ENCODE measurements at places on chromosomes 3 and 15.

DNA sequence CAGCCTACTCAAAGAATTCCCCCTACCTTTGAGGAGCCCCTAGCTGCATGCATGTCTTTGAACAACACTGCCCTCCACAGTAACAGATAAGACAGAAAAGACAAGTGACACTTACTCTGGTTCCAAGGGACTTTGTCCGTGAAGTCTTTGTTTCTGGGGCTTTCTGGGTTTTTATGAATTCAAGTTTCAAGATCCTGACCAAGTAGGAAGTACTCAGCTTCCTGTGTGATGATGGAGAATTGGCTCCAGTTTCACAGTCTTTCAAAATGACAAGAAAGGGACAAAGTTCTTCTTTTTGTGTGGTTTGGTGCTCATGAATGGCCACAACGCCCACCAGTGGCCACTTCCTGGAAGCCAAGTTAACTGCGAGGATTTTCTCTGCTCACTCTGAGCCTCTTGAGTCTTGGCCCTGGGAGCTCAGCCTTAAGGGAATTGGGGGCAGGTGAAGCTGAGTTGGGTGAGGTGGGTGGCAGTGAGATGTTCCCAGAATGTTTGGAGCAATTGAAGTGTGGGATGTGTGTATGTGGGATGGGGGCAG is at the start of gene CCR1:
Gene CCR1 (minus strand): TSS at position 147 of the 538 bp plus-strand sequence. CDS start 4,000 bp downstream, outside the sequence.
- DNase-seq, result peak; percentile 44

DNA sequence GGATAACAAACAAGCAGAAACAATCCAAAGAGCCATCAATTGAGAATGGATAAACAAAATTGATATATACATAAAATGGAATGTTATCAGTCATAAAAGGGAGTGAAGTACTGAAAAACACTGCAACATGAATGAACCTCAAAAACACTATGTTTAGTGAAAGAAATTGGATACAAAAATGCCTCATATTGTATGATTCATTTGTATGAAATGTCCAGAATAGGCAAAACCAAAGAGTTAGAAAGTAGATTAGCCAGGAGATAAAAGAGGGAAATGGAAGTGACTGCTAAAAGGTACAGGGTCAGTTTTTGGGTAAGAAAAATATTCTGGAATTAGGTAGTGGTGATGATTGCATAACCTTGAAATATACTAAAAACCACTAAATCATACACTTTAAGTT is 9.8 kb upstream of the SLC25A36 start:
- DNase-seq, result no peak

DNA sequence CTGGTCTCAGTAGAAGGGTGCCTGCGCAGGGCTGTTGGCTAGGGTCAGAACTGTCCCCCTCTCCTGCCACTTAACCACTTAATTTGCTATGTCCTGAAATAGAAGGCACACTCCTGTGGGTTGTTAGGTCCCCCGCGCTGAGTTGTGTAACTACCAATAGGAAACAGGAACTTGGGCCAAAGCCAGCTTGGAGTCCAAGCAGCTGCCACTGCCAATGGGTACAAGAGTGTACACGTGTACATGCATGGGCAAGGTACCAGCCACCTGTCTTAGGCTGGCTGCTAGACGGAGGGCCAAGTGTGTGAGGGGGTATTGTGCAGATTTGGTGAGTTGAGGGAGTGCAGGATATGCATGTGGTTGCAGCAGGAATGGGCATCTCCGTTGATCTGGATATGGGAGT is 29.7 kb upstream of the POLG start:
- DNase-seq, result no peak

DNA sequence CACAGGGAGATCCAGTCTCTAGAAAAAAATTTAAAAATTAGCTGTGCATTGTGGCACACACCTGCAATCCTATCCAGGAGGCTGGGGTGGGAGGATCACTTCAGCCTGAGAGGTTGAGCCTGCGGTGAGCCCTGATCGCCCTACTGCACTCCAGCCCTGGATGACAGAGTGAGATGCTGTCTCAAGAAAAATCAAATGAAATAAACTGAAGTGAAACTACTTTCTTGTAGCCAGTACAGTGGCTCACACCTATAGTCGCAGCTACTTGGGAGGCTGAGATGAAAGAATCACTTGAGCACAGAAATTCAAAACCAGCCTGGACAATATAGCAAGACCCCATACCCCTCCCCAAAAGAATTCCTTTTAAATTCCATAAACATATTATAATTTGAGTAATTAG is 35.4 kb downstream of the SMARCC1 start:
- DNase-seq, result no peak

DNA sequence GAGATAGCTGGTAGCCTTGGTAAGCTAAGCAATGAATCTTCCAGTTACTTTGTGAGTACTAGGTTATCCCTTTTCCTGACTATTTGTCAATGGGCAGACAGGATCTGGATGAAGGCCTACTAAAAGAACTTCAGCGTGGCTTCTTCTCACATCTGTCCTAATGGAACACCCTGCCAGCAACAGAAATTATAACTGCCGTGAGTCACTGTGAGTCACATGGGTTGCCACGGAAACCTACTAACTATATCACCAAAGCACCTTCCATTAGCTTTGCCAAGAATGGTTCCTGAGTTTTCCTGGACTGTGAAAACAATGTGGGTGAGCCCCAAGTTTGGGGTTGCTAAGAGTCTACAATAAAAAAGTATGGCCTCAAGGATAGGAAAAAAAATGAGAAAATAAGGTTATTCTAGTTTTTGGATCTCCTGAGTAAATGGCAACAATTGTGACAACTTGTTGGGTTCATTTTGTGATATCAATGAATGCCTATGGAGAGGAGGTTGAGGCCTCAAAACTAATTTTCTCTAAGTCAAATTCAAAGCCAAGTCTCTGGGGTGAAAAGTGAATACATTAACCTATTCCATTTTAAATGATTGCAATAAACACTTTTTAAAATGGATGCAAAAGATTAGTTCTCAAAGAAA is 195.1 kb upstream of the ICE2 start:
- peak; percentile 80 for DNase-seq

GRCh38 chr3:23993556-23994243 is 48.6 kb downstream of the NR1D2 start:
- no peak for DNase-seq

GRCh38 chr3:111324645-111325044 is 217.4 kb upstream of the CD96 start:
- DNase-seq, result no peak

- DNase-seq, result peak; percentile 61
Measured at GRCh38 chr3:176739159-176739558, 458.1 kb downstream of the TBL1XR1 start.

DNA sequence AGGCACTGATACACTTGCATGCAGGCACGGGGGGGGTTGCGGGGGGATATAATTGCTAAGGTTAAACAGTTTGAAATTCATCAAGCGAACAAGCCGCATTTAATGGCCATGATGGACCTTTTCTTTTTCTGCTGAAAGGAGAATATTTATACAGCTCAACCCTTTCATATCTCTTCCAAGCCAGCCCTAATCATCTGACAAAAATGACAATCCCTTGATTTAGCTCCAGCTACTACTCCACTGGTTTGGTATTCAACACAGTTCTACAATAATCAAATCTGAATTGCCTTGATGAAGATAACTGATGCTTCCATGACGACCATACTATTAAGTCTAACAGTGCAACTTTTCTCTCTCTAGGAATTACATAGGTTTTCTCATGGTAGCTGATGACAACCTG is 374.9 kb downstream of the PLCL2 start:
- no peak for DNase-seq

DNA sequence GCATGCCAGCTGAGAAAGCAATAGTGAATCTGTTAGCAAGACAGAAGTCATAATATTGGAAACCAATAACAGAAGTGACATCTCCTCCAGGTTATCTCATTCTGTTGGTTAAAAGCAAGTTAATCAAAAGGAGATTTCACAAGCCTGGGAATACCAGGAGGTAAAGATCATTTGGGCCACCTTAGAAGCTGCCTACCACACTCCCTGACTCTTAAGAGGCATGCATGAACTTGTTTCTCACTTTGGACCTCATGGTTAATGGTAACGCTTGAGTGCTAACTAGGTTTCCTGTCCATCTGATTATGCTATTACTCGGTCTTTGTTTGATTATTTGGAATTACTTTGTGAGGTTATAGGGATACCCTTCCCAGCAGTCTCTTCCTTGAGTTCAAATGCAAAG is 650.8 kb upstream of the SGO1 start:
- DNase-seq, result no peak

DNA sequence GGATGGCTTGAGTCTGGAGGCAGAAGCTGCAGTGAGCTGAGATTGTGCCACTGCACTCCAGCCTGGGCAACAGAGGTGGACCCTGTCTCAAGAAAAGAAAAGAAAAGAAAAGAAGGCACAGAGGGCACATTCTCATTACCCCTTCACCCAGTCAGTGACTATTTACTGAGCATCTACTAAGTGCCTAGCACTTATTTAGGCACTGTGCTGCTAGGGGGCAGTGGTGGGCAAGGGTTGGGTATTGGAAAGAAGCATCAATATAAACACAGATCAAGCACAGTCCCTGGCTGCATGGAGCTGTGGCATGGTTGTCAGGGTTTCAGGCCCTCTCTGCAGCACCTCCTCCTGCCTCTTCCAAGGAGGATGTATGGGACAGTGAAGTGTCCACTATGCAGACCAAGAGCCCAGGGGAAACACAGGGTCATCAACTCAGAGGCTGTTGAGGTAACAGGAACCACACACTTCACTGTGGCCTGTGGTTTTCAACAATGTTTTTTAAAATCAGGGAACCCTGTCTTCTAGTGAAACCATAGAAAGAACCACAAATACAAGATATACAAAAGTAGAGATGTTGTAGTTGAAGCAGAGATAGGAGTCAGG is 138.5 kb downstream of the RAB11A start:
- DNase-seq, result no peak

DNA sequence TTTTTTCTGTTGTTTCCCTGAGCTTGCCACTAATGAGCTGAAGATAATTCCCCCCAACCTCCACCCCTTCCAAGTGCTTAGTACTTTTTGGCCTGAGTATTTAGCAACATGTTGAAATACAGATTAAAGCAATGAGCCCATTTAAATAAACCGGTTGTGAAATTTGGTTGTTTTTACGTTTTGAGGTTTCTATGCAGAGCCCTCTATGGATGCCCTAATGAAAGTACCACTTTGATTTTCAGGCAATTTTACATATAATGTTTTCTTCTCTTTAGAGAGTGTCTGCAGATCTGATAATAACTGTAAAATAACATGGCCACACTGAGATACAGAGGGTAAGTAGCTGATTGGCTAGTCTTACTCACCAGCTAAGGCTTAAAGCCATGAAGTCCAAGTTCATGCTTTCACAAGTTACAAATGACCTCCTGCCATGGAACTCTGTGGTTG is 139.4 kb upstream of the SLC7A14 start:
- DNase-seq, result no peak

GRCh38 chr3:62718515-62719320 is 156.5 kb downstream of the CADPS start:
- DNase-seq, result no peak

DNA sequence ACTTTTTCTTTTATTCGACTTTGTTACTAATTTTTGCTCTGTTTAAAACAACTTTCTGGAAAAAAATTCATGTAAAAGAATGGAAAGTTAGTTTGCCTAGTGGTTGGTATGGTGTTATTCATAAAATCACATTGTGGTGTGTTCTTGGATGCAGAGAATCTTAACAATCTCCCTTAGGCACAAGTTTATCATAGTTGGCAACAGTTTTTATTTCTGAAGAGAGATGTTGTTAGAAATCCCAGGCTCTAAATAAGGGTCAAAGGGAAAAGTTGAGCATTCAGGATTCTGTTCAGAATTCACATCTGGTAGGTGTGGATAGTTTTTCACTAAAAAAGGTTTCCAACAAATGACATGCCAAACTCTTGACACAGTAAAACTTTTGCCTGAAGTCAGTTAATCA is 6.4 kb downstream of the DUT start:
- DNase-seq, result no peak

DNA sequence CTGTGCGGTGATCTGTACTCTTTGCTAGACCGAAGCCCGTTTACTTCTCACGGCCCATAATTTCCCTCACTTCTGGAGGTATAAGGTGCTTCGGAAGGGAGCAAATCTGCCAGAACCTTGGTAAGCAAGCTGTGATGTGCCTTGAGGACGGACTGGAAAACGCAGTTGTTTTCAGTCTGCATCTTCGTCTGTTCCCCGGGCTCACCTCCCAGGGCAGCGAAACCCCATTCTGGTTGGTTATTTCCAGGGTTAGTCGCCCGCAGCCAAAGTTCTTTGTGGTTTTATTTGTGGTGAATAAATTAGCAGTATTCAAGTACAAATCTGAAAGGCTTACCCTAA is 401 bp downstream of the RAMAC start:
- no peak for DNase-seq

GRCh38 chr3:108409800-108410178 is 100.6 kb downstream of the MYH15 start:
- DNase-seq, result no peak

GRCh38 chr3:41363830-41364523 is 164.7 kb downstream of the CTNNB1 start:
- DNase-seq, result no peak

- no peak for DNase-seq
Measured at GRCh38 chr3:160135851-160136250, 89.4 kb upstream of the C3orf80 start.

DNA sequence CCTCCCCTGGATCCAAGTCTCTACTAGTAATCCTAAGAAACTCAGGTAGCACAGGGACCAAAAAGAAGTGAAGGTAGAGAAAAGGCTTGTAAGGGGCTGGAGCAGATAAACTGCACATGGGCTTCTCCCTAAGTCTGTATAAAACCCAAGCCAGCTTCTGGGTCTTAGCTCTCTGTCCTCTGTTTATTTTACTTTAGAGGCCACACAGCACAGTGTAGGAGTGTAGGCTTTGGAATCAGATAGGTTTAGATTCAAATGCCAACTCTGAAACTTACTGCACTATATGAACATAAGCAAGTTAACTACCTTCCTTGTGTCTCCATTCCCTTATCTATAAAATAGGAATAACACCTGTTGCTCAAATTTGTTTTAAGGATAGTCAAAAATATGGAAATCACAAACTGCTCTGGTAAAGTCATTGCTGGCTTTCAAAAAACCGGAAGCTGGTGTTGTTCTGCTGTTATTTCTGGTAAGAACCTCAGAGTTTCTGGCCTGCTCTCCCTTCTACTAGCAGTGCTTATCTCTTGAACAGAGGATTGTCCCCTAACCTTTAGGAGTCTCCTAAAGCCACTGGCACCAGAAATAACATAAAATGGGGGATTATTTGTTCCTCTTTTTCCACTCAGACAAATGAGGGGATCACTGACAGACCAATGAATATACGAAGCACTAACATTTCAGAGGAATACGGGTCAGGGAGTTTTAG is 33.8 kb downstream of the PIK3R4 start:
- no peak for DNase-seq

DNA sequence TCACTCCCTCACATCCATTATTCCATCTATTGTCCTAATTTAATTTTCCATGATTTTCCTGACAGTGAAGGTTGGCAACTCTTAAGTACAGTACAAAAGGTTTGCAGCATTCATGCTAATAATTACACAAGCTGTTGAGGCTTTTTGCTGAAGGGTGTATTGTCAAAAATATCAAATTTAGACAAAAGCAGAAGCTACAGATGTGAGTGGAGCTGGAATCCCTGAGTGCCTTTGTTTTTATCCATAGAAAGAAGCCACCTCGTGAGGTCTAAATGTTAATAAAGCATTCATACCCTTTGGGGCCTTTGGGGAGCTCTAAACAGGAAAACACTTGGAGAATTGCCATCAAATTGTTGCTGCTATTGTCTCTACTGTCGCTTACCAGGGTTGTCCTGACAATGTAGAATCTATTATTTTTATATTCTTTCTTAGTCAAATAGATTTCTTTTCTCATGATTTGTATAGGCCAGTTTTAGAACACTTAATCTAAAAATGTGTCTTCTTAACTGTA is 185.8 kb upstream of the ROBO1 start:
- no peak for DNase-seq
